ENCODE measurements at places on chromosomes 7 and 10. TPM values are rescaled to one million over a fixed set of nuclear protein-coding genes. Genes with fewer than 3 reads are reported as not detected.

DNA sequence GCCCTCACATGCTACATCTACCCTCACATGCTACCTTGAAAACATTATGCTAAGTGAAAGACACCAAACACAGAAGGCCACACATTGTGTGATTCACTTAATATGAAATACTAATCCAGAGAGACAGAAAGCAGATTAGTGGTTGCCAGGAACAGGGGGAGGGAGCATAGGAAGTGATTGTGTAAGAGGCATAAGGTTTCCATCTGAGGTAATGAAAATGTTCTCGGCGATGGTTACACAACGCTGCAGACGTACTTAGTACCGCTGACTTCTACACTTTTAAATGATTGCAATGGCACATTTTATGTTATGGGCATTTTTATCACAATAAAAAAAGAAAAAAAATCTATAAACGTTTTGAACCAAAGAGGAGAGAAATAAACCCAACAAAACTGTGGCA lies 742.3 kb downstream of the TYW1 start:
- DNase-seq: no peak

- no peak for DNase-seq
Observed at GRCh38 chr7:95798401-95798930, 26.1 kb downstream of the DYNC1I1 start.

The C10orf71 gene
- not detected for total RNA-seq

- DNase-seq: no peak
Observed at GRCh38 chr7:121078701-121079227, 90.3 kb downstream of the CPED1 start.

GRCh38 chr10:24153537-24153936 lies 55.4 kb upstream of the KIAA1217 start:
- DNase-seq: no peak

- no peak for DNase-seq
Observed at GRCh38 chr10:44422153-44422552, 37.3 kb upstream of the CXCL12 start.

The CROT gene
- 7.1 TPM for total RNA-seq

The SFTPD gene
- not detected for total RNA-seq

The DPY19L1 gene
- 132 TPM for total RNA-seq

The WDR91 gene
- 31.8 TPM for total RNA-seq

- no peak for DNase-seq
Observed at GRCh38 chr10:105509517-105509916, 868.4 kb downstream of the SORCS3 start.

The ZMIZ1 gene
- 9.6 TPM for total RNA-seq

- no peak for DNase-seq
Observed at GRCh38 chr10:77186936-77187335, 450.7 kb downstream of the KCNMA1 start.

GRCh38 chr7:152435384-152436110 lies at the start of gene KMT2C:
Gene KMT2C (minus strand): TSS chr7:152436003. CDS start chr7:152435786, 217 bp downstream.
- DNase-seq: peak; percentile 53

DNA sequence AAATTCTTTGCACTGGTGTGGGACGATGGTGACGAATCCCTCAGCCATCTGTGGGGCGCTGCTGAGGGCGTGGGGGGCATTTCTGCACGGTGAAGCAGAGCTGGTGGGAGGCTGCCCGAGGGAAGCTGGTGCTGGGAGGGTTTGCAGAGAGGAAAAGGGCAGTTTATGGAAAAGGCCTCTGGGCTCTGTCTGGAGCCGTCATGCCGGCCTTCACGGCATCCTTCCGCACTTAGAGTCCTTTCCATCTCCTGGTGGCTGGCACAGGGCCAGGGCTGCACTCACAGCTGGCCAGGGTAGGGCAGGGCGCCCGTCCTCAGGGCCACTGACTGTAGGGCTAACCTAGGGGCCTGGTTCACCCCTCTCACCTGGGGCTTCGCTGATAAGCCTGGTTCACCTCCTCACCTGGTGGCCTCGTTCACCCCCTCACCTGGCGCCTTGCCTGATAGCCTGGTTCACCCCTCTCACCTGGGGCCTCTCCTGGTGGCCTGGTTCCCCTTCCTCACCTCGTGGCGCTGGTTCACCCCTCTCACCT lies 598 bp upstream of the AMZ1 start:
- DNase-seq: no peak

DNA sequence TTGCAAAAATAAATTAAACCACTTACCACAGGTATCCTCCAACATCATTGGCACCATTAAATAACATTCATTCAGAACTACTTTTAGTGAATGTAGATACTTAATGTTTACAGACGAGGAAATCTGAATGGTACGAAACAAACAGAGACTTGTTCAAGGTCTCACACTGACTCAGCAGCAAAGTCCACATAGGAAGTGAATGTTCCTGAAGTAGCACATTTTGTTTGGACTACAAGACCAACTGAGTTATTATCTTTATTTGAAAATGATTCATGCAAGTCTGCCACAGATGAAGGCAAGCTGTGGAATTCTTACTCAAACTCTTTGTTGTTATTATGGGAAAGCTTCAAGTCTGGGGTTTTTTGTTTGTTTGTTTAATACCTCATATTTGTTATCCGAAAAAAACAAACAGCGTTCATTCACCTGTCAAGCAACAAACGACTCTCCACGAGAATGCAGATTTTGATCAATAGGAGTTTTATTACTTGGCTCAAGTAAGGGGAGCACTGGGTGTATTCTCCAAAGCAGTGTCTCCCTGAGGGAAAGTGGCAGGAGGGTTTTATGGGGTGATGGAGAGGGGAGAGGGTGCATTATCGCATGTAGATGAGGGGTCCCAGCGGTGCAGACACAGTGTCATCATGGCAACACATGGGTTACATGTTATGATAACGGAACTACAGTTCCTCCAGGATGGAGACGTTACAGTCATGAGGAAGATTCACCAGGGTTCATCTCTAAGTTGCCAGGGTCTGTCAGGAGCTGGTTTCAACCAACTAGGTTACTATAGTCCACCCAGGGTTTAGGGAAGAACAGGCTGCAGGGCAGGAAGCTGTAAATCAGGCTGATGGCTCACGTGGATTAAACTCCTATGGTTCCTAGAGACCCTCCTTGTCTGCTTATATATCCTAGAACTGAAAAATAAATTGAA lies 147.7 kb upstream of the AKR1E2 start:
- DNase-seq: no peak

DNA sequence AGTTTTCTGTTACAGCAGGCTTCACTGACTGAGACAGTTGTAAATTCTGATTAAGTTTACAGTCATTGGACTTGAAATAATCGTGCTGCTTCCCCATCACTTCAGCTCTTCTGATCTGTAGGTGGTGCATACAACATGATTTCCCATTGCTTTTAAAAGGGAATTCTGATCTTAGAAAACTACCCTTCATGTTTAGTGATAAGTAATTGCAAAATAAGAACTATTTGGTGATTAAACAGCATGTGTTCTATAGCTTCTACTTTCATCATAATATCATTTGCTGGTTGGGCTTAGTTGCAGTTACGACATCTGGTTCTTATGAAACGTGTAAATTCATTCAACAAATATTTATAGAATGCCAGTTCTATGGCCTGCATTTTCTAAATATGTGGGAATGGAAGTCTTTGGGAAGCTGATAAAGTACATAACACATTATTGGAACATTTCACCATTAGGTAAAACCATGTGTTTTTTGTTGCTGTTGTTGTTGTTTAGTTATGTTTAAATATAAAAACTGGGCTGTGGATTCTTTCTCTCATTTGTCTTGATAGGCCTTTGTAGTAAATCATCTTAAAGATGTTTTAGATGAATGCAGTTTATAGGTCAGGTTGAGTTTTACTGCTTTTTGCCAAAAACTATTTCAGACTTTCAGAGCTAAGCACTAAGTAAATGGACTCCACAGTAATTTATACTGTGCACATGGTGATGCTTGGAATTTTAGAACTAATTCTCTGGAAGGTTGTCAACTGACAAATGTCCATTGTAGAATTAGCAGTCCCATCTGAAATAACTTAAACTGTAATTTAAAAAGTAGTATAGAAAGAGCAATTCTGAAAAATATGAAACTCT lies 13.1 kb downstream of the GNAI1 start:
- no peak for DNase-seq

The RARRES2 gene
- not detected for total RNA-seq

DNA sequence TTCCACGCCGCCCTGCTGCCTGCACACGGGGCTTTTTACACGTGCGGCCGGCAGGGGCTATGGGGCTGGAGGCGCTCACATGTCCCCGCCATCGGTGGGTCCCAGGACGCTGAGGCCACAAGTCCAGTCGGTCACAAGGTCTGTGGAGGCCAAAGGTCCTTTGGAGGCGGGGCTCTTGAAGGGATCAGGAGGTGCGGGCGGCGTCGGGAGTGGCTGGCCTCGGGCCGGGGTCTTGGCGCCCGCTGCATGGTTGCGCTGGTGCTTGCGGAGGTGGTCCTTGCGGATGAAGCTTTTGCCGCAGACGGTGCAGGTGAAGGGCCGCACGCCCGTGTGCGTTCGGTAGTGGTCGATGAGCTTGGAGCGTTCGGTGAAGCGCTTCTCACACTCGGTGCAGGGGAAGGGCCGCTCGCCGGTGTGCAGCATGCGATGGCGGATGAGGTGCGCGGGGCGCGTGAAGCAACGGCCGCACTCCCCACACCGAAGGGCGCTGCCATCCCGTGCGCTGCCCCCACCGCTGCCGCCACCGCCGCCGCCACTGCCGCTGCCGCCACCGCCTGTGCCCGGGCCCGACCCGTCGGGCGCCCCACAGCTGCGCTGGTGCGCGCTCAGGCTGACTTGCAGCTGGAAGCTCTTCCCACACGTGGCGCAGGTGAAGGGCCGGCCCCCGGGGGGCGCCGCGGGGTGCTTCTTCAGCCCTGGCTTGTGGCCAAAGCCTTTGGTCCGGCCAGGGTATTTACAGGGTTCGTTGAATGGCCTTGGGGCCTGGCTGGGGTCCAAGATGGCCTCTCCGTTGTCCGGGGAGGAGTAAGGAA lies 13.7 kb upstream of the ZNF777 start:
- DNase-seq: no peak

- no peak for DNase-seq
Observed at GRCh38 chr7:17882685-17883084, 57.6 kb downstream of the SNX13 start.

The WIPF3 gene
- 4.1 TPM for total RNA-seq

DNA sequence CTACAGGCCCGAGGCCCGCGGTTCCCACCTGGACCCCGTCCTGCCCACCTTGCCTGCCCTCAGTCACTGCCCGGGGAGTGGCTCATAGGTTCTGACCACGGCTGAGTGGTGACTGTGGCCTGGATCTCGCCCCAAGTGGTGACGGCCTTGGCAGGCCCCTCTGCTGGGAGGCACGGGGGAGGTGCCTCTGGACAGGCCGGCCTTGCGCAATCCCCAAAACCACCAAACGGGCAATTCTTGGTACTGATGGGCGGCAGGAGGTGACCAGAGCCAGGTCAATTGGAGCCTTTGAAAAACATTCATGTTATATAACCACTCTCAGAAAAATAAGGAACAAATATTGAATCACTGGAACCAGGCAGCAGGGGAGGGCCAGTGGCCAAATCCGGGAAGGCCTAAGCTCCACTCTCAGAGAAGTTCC lies 83.4 kb downstream of the PRKAG2 start:
- no peak for DNase-seq

The EVX1 gene
- total RNA-seq: not detected

DNA sequence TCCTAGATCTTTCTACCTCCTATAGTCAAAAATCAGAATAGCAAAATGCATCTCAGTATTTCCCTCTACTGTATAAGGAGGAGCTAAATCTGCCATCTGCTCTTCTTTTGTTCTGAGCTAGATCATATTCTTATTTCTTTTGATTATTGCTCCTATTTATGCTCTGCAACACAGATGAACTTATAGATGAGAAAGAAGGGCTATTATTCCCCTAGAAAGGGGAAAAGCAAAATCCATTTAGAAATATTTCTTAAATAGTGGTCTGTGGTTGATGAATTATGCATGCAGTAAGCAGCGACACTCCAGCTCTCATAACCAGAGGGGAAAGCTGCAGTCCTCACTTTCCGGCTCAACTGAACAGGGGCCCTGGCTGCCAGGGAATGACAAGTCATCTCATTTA lies 207.3 kb upstream of the SORCS1 start:
- DNase-seq: no peak

DNA sequence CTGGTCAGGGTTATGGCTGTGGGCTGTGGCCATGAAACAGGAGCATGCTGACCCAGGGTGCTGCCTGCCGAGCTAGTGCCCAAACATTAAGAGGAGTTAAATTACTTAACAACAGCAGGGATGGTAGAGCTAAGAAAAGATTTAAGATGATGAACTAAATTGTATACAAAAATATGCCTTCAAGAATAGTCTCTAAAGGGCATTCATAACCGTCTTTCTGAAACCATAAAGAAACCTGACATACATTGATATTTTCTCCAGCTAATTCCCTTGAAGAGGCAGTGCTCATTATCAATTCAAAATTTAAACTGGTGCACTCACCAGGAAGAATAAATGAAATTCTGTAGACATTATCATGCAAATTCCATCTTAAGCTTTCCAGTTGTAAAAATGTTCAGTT lies 265.8 kb upstream of the TAC1 start:
- no peak for DNase-seq

The ACHE gene
- total RNA-seq: 1.8 TPM

GRCh38 chr7:84336303-84336702 lies 141.7 kb upstream of the SEMA3A start:
- DNase-seq: peak; percentile 45

DNA sequence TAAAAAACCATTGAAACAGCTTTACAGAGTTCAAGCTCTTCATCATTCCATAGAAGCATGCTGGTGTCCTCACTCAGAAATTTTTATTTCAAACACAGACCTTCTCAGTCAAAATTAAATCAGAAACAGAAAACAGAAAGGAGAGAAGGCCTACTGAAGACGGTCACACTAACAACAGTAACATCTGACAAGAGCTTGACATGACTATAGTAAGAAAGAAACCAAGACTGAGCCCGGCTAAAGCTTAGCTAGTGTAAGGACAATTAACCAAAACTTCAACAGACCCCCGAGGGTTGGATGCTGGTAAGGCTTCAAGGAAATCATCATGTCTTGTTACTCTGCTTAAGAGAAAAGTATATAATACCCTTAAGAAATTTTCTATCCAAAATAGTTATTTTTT lies 38.6 kb downstream of the MTPN start:
- no peak for DNase-seq

- no peak for DNase-seq
Observed at GRCh38 chr10:104246976-104247375, 7.7 kb upstream of the GSTO1 start.

DNA sequence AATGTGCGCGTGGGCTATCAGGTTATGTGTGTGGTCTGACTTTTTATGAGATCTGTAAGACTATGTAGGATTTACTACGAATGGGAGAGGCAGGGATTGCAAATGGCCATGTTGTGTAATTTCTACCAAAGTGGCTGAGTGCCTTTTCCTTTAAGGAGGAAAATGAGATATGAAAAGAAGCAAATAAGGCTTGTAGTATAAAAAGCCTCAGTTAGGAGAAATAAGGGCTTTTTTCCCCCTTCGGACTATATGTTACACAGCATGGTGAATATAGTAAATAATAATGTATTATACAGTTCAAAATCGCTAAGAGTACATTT lies 447 bp upstream of the GPAM start:
- no peak for DNase-seq

- DNase-seq: no peak
Observed at GRCh38 chr7:22631730-22632129, 95.3 kb upstream of the IL6 start.

DNA sequence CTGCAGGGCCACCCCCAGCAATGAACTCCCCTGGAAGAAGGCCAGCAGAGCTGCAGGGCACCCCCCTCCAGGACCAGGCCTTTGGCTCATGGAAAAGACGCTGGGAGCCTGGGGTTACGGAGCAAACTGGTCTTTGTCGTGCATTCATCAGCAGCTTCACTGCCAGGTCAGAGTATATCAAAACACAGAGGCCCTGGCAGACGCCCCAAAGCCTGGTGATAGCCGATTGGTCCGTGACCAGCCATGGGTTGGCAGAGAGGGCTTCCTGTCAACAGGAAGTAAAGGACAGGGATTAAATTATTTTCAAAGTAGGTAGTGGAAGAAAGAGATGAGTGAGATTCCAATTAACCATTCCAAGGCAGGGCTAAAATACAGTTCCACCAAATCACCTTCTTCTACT lies 9.0 kb downstream of the PRKAG2 start:
- DNase-seq: no peak

Data from SK-MEL-5 (cell line).